ENCODE measurements at places on chromosomes 1 and 21.

GRCh38 chr1:36096500-36097432 is 8.1 kb downstream of the ADPRS start:
- no peak for DNase-seq

GRCh38 chr21:35220301-35220700 is 171.2 kb upstream of the RUNX1 start:
- DNase-seq = no peak

GRCh38 chr1:22132517-22133235 is 10.2 kb downstream of the WNT4 start:
- DNase-seq = no peak

GRCh38 chr1:11134251-11134897 is 34.7 kb upstream of the EXOSC10 start:
- no peak for DNase-seq

GRCh38 chr1:165259706-165260428 is 96.6 kb downstream of the LMX1A start:
- DNase-seq = no peak

DNA sequence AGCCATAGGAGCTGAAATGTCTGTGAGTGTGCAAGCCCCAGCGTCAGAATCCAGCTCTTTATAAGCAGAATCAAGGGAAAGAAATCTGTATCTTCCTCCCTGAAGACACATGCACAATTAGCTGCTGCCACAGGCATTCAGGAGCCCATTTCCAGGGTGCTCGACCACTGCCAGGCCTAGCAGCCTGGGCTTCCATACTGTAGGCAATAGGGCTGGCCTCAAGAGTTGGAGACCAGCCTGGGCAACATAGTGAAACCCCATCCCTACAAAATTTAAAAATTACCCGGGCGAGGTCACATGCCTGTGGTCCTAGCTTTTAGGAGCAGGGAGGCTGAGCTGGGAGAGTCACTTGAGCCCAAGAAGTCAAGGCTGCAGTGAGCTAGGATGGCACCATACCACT is 41.0 kb downstream of the NEK2 start:
- no peak for DNase-seq

DNA sequence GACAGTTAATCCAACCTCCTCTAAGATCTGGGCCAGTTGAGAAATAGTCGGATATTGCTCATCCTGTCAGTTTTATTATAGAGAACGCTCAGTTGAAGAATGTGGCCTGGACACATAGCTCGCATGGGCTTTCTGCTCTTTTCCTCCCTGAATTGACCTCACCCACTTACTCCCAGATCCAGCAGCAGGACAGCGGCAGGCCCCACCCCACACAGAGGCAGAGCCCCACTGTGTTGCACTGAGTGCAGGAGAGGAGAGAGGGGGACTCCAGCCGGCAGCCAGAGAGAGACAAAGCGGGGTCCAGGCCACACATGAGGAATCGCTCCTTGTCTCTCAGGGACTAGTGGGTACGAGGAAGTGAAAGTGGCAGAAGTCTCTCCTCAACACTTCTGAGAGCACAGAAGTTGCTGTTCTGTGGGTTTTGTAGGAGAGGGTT is 78.6 kb downstream of the LAMC1 start:
- peak; percentile 85 for DNase-seq

DNA sequence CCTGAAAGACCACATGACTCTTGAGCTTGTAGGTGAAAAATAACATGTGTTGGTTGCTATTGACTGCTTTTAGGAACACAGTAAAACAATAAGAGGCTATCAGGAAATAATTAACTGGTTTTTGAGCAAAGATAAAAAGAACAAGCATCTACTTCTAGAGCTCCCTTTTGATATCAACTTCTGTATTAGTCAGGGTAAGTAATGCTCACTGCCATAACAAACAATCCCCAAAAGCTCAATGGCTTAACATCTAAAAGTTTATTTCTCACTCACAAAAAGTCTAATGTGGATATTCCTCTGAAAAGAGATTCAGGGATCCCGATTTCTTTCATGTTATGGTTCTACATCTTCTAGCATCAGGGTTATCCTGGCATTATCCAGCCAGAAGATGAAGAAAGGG is 25.3 kb upstream of the PROX1 start:
- no peak for DNase-seq

- no peak for DNase-seq
Observed at GRCh38 chr1:223710179-223711133, 1.9 kb upstream of the CAPN2 start.

- peak; percentile 80 for DNase-seq
Observed at GRCh38 chr1:151197863-151198253, 494 bp upstream of the PIP5K1A start.

DNA sequence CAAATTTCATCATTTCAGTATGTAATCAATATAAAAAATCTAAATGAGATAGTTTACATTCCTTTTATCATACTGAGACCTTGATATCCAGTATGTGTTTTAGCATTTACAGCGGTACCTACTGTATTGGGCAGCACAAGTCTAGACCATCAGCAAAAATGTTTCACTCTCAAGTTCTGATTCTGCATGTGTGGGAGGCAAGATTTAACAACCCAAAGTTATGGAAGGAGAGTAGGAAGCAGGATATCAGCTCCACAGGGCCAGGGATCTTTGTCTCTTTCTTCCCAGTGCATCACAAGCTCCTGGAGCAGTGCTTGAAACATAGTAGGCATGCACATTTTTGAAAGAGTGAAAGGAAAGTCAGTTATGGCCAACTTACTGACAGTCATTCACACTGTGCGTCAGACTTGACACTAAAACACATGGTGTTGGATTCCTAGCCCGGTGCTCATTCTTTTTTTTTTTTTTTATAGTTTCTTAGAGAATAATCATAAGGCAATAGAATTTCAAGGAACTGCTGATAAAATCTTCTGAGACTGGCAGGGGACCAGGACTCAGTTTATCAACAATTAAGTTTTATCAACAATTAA is 6.1 kb downstream of the TENT5C start:
- DNase-seq = peak; percentile 15

DNA sequence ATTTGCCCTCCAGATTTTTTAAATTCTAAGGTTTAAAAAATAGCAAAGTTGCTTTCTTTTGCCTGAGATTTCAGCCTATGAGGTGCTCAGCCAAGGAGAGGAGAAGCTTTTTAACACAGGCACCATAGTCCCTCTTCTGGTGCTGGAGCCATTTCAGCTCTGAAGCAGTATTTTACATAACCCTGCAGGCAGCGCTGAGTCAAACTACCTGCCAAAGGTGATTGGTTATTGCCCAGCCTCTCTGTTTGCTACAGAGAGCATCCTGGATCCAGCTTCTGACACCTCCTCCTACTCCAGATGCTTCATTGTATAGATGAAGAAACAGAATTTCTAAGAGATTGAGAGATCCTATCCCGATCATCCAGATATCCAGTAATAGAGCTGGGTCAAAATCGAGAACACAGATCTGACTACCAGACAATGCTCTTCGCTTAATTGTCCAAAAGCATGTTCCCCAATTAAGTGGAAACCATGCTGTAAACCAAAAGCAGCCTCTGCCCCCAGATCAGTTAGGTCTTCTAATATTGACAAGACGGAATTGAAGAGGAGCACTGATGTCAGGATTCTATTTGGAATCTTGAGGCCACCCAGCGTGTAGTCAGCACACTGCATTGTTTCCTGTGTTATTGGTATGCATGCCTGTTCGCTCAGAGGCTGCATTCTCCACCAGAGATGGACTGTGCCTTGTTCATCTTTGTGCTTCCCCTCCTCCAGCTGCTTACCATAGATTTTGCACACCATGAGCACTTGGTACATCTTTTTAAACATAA is 22.1 kb downstream of the RGS8 start:
- DNase-seq = no peak

DNA sequence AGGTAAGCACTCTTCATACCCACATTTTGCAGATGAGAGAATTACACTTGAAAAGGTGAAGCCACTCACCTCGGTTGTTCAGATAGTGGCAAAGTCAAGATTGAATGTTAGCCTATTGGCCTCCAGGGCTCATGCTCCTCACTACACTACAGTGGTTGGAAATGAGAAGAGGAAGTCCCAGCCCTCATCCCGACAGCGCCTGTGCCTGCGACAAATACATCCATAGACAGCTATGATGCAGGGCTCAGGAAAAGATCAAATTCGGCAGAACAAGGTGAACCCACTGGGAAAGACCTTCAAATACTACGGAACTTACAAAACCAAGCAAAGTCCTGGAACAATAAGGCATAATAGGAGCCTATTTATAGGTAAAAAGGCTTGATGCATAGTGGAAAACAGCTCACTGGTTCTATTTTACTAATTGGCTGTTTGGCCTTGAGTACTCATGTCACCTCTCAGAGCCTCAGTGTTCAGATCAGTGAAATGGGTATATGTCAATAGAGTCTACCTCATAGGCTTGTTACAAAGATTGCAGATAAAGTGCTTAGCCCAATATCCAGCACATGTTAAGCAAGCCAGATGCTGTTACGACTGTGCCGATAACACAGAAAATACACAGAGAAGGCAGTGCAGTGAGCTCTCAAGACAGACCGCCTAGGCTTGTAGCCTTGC is 3.5 kb downstream of the SPOCD1 start:
- no peak for DNase-seq

- DNase-seq = peak; percentile 10
Observed at GRCh38 chr1:219897914-219898313, 30.4 kb downstream of the SLC30A10 start.

DNA sequence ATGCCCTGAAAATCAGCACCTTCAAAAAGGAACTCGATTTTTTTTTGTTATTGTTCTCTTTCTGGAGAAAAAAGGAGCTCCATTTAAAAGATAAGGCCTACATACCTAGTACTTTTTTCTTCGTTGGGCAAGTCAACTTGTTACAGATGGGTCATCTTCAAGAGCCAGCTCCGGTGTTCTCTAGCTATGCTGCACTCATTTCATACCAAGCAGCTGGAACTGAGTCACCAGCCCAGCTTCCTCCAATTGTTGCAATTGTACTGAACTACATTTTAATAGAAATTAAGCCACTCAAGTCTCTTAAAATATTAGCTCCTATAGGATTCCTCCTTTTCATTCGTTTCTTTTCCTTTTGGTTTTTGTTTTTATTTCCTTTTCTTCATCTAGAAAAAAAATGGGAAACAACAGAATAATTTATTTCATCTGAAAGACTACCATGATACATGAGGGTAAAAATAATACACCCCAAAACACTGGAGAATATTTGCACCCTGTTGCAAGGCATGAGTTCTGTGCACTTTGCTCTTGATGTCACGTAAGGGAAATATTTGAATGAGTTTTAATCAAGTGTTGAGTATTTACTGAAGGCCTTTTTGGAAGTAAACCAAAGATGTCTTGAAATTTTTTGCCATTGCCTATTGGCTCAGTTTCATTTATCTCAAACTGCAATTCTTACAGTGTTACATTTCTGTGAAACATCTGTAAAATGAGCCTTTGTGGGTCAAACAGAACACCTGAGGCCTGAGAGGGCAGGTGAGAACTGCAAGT is 60.5 kb downstream of the CLIC4 start:
- peak; percentile 79 for DNase-seq

GRCh38 chr1:231376875-231377549 is 38.9 kb downstream of the SPRTN start:
- no peak for DNase-seq

- no peak for DNase-seq
Observed at GRCh38 chr1:46813858-46814396, 15.1 kb downstream of the CYP4B1 start.

GRCh38 chr21:25243808-25244207 is 363.5 kb downstream of the MRPL39 start:
- no peak for DNase-seq

DNA sequence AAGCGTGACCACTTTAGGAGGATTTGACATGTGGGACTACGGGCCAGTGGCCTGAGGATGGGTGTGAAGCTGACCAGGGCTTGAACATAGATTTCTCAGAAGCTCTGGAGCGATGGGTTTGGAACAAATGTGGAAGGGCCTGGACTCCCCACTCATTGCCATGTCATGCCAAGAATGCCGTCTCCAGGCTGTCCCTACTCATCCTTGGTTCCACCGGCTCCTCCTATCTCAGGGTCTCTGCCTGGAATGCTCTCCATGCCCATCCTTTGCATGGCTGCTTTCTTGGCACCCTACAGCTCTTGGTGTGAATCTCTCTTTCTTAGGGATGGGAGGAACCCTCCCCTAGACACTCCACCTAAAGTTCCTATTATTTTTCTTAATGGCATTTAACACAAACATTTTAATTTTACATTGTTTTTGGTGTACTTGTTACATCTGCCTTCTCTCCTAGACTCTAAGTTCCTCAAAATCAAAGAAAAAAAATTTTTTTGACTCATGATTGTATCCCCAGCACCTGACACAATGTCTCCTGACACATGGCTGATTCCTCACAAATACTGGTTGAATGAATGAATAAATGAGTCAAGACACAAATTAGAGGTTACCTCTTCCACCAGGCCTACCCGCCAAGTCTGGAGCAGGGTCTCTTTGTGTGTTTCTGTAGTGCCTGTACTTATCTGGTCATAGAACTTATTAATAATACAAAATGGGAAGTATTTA is 114.5 kb downstream of the OMA1 start:
- DNase-seq = no peak

GRCh38 chr1:214762902-214763301 is 159.9 kb downstream of the CENPF start:
- no peak for DNase-seq

DNA sequence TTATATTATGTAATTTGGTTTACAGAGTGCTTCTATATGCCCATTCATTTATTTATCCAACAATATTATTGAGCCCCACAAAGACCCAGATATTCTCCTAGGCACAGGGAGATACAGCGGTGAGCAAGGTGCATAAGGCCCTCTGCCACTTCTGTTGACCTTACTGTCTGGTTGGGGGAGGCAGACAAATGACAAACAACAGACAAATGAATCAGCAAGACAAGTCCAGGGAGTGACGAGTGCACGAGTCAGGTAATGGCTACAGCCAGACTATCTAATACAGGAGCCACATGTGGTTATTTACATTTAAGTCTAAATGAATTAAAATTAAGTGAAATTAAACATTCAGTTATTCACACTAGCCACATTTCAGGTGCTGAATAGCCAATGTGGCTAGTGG is 22.0 kb upstream of the BCAR3 start:
- DNase-seq = peak; percentile 20

- DNase-seq = no peak
Observed at GRCh38 chr1:204685236-204686006, at the start of gene LRRN2. Gene LRRN2, minus strand, starts transcription at chr1:204685738. Its CDS starts 65,746 bp downstream, at chr1:204619992.

DNA sequence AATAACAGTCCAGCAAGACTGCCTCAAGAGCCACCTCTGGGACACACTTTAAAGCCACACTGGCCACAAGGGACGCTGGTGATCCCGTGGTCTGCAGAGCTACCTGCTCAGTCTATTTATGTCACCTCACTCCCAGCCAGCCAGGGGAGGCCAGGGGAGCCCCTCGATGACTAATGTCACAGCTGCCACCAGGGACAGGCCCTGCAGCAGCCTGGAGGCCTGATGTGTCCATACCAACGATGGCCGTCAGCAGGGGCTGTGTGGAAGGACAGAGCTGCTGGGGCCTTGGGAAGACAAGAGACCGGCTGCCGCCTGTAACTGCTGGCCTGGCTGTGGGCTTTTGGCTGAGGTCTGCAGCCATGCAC is 71.0 kb downstream of the SIK1 start:
- DNase-seq = no peak

- DNase-seq = peak; percentile 47
Observed at GRCh38 chr1:10074059-10074851, 41.5 kb downstream of the UBE4B start.

GRCh38 chr1:207021876-207022596 is 10.5 kb downstream of the C1orf116 start:
- no peak for DNase-seq

Data from trophoblast cell (in vitro differentiated cells and primary cell).